Activated CD8-positive, alpha-beta memory T cell treated with anti-CD3 and anti-CD28 coated beads, Interleukin-2, amount 10 ng/mL, durations not matched to agents 7 days and 5 days (primary cell): ENCODE measurements at places on chromosomes 16 and 17. TPM values are rescaled to one million over a fixed set of nuclear protein-coding genes. Genes with fewer than 3 reads are reported as not detected.

ARL16 gene
- total RNA-seq: 15.4 TPM

BAIAP3 gene
- 0.53 TPM for total RNA-seq

NUPR1 gene
- total RNA-seq: not detected

SLFN14 gene
- 0.07 TPM for total RNA-seq

PNMT gene
- total RNA-seq: not detected

CSNK2A2 gene
- total RNA-seq: 57.8 TPM

KRT9 gene
- total RNA-seq: not detected

TEX19 gene
- total RNA-seq: not detected

IL17C gene
- 0.29 TPM for total RNA-seq

DNA sequence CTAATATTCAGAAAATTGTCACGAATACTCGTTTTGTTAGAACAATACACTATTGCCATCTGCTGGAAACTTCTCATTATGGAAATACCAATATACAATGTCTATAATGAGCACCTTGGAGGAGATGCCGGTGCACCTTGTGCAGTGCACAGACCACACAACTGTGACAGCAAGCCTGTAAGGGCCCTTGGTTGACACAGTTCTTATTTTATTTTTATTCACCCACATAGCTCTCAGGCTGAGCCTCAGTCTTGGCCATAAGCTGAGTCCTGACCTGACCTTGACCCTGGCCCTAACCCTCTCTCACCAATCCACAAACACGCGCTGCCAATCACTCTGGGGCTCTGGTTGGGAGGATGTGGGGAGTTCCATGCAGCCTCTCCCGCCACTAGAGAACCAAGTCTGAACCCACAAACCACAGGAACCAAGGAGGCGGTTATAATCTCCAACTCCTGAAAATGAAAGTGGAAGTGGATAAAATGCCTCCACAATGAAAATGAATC, 7.6 kb downstream of the AIPL1 start:
- peak overlapping the region; percentile 89 for H3K27ac ChIP-seq
- H3K4me1 ChIP-seq: peaks cover 20% of the 10 kb centered on the region
- H3K27me3 ChIP-seq: peaks cover 75% of the 10 kb centered on the region
- H3K4me3 ChIP-seq: peak overlapping the region; percentile 63
- peak; percentile 88 for DNase-seq

DNA sequence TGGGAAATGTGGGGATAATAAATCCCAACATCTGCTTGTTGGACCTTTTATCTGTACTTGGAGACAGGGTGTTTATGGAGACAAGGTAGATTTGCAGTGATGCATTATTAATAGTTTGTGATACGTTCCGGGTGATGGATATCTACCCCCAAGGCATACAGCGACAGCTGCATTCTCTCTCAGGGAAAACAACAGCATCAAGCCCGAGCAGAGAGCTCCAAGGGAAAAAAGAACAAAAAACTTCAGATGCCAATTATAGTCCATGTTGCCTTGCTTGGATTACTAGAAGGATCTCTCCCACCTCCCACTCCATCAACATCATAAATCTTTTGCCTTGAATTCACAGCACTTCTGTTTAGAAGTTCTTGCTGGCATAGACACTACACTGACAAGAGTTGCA, 187.5 kb upstream of the CDH11 start:
- H3K4me3 ChIP-seq: no peak overlapping the region
- no peaks in the 10 kb centered on the region for H3K36me3 ChIP-seq
- no peaks in the 10 kb centered on the region for H3K4me1 ChIP-seq

DNA sequence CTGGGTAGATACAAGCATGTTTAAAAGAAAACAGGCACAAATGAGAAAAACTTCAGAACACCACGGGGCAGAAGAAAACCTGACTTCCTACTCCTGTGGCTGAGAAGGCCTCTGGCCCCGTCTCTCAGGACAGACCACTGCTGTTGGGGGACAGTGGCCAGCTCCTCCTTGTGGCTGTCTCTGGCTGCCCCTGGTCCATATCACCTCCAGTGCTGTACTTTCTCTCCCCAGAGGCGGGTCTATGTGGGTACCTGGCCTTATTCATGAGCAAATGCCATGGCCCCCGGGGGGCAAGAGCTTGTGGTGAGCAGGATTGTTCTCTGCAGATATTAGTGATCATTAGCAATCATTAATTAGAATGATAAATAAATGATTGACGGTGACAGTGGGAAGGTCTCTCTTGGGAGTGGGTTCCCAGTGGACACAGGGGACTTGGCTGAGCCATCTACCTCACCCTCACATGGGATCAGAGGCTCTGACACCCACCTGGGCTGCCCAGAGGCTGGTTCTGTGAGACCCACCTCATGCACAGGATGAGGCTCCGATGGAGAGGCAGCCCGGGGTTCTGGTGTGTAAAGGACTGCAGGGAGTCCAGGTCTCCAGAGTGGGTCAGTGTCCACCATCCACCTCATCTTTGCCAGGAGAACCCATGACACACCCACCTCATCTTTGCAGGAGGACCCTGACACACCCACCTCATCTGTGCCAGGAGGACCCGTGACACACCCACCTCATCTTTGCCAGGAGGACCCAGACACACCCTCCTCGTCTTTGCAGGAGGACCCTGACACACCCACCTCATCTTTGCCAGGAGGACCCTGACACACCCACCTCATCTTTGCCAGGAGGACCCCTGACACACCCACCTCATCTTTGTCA, 30.6 kb upstream of the CBFA2T3 start:
- no peak overlapping the region for H3K27ac ChIP-seq
- DNase-seq: no peak
- no peaks in the 10 kb centered on the region for H3K36me3 ChIP-seq

- no peaks in the 10 kb centered on the region for H3K27me3 ChIP-seq
- DNase-seq: no peak
- H3K36me3 ChIP-seq: peaks cover 1% of the 10 kb centered on the region
Measured at GRCh38 chr17:42189651-42189965, 4.4 kb upstream of the HCRT start.

GRCh38 chr17:8585911-8586310, 44.6 kb downstream of the MYH10 start:
- no peak for DNase-seq
- H3K4me3 ChIP-seq: no peak overlapping the region
- no peak overlapping the region for H3K27ac ChIP-seq
- peaks cover 1% of the 10 kb centered on the region for H3K36me3 ChIP-seq
- peaks cover 11% of the 10 kb centered on the region for H3K4me1 ChIP-seq

DNA sequence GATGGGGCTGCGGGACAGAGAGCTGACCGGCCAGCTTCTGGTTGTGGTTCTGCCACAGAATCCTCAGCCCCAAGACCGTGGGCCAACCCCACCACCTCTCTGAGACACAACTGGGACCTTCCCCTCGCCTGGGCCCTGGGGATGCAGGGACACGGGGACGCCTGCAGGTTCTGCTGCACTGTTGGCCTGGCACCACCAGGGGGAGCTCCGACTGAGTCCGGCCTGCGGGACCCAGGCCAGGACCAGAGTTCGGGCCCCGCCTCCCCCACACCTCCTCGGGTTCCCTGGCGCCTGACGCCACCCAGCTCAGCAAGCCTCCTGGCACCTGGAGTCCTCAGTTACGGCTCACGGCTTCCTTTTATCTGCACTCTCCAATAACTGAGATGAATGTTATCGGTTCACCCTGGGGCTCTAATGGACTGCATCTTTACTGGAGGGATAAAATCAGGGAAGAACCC, 27.3 kb downstream of the TBC1D16 start:
- H3K36me3 ChIP-seq: no peaks in the 10 kb centered on the region
- H3K27me3 ChIP-seq: no peaks in the 10 kb centered on the region
- peaks cover 1% of the 10 kb centered on the region for H3K4me1 ChIP-seq
- no peak overlapping the region for H3K27ac ChIP-seq

DNA sequence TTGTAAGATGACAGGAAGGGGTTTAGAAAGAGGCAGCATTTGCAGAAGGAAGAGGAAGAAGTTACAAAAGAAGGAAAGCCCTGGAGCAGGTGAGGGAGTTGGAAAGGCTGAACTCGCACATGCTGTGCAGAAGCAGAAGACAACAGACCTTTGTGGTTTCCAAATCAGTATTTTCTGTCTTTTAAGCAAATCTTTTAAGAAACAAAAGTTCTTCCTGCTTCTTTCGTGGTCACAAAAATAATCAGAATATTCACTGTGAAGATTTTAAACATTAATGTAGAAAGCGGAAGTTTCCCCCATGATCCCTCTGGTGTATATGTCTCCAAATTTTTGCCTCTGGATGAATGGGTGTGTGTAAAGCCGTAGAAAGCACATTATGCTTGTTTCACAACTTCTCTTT, 25.8 kb downstream of the ZNRF1 start:
- H3K36me3 ChIP-seq: peaks cover 28% of the 10 kb centered on the region
- no peak overlapping the region for H3K4me3 ChIP-seq
- H3K27me3 ChIP-seq: no peaks in the 10 kb centered on the region

GRCh38 chr16:8851761-8852403, 16.9 kb downstream of the CARHSP1 start:
- H3K36me3 ChIP-seq: peaks cover 45% of the 10 kb centered on the region
- H3K27me3 ChIP-seq: no peaks in the 10 kb centered on the region
- peak overlapping the region; percentile 70 for H3K27ac ChIP-seq
- H3K4me3 ChIP-seq: no peak overlapping the region

DNA sequence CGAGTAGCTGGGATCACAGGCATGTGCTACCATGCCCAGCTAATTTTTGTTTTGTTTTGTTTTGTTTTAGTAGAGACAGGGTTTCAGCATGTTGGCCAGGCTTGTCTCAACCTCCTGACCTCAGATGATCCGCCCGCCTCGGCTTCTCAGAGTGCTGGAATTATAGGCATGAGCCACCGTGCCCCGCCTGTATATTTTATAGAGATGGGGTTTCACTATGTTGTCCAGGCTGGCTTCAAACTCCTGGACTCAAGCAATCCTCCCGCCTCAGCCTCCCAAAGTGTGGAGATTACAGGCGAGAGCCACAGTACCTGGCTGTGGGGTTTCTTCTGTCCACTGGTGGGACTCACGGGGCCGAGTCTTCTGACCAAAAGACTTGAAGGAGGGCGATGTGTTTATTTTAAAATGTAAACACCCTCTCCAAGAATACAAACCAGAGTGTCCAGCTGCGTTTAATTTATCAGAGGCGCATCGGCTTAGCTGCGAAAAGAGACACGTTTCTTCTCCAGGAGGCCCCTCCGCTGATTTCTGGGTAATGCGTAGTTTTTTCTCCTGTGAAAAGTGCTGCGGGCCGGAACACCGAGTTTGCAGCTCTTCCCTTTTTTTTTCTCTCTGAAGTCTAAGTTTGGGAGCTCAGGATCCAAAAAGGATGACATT, 86.9 kb upstream of the CIBAR2 start:
- no peak overlapping the region for H3K27ac ChIP-seq
- H3K36me3 ChIP-seq: no peaks in the 10 kb centered on the region
- DNase-seq: no peak
- peaks cover 2% of the 10 kb centered on the region for H3K27me3 ChIP-seq
- no peaks in the 10 kb centered on the region for H3K4me1 ChIP-seq
- H3K4me3 ChIP-seq: no peak overlapping the region

DNA sequence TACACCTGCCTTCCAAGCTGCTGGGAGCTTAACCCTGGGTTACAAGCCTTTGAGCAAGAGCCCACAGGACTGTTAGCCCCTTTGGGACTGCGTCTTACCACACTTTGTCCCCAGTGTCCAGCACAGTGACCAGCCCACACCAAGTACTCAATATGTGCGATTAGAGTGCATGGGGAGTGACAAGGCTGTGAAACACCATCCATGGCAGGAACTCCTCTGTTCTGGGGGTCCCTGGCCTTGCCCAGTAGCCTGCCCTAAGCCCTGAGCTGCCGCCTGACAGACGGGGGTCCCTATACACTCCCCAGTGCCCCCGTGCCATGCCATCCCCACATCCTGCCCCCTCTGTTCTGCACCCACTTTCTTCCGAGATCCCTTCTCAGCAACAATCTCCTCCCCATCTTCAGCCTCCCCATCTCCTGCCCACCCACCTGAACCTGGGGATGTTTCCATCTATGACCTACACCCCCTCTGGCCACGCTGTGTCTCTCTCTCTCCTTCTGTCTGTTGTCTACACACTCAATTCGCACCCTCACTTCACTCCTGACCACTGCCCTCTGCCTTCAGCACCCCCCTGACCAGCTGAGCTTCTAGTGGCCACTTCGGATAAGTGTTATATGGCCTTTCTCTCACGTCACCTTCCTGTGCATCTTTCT, 112.9 kb upstream of the SMURF2 start:
- H3K4me3 ChIP-seq: no peak overlapping the region
- no peak for DNase-seq
- no peaks in the 10 kb centered on the region for H3K36me3 ChIP-seq
- no peak overlapping the region for H3K27ac ChIP-seq

DNA sequence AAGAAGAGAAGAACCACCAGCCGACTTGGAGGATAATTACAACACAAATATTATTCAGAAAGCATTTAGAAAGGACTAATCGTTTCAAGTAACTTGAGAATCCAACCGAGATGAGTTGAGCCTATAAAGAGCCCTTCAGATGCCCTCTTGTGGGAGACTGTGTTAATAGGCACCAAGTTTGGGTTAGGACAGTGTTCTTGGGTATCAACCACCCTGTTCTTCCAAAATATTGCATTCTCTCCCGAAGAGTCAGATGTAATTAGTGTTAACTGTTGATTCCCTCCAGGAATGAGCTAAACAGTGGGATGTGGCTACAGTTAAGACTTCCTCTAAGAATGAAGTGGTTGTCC, 87.8 kb upstream of the NOL11 start:
- H3K27ac ChIP-seq: no peak overlapping the region
- no peaks in the 10 kb centered on the region for H3K27me3 ChIP-seq
- no peaks in the 10 kb centered on the region for H3K4me1 ChIP-seq
- no peak for DNase-seq
- no peak overlapping the region for H3K4me3 ChIP-seq
- H3K36me3 ChIP-seq: peaks cover 8% of the 10 kb centered on the region

DNA sequence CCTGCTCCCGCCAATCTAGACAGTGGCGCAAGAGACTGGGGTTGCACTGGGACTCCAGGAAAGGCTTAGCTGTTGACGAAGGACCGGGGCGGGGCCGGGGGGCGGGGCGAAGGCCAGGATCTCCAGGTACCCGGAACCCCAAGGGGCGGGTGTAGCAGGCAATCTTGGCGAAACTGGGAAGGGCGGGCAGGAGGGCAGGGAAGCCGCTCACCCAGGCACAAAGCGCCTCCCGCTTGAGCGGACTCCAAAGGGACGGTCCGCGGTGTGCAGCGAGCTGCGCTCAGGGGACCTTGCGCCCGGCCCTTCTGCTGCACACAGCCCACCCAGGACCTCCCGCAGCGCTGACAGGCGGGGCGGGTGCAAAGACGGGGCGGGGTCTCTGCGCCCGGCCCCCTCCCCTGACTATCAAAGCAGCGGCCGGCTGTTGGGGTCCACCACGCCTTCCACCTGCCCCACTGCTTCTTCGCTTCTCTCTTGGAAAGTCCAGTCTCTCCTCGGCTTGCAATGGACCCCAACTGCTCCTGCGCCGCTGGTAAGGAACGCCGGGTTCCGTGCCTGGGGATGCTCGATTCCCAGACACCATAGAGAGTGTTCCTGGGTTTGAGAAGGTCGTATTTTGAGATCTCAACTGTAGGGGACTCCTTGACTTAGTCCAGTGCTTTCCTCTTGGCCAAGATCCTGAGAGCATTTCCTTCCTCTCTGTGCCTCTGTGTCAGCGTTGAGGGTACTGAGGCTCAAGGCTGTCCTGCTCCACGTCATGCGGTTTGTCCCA, at the start of gene MT1F:
Gene MT1F, plus strand, starts transcription at position 405 of the 772 bp plus-strand sequence. Its CDS starts 100 bp downstream, at position 505.
- peaks cover 9% of the 10 kb centered on the region for H3K27me3 ChIP-seq
- DNase-seq: peak; percentile 87
- peak within 1 kb of the TSS; percentile 88 for H3K27ac ChIP-seq
- peak within 1 kb of the TSS; percentile 90 for H3K4me3 ChIP-seq
